Panc1 (cell line): ENCODE measurements at places on chromosomes 5 and 9.

DNA sequence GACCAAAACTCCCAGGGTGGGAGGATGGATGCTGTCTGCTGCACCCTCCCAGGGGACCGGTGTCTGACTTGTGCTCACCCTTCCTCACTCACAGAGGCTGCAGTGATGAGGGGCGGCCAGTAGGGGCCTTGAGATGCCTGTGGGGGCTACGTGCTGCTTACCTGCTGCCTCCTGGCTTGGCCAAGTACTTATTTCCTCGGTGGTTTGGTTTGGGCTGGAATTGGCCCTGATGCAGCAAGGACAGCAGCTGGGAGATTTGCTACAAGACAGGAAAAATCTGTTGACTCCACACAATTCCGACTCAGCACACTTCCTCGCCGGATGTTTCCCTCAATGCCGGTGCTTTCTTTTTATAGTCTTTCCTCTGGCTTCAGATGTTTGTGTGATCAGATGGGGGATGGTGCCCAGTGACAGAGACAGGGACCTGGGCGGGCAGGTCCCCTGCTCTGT lies 6.6 kb downstream of the PCDH12 start:
- no peak for DNase-seq

GRCh38 chr9:76827296-76828080 lies 63.2 kb downstream of the PCA3 start:
- no peak for DNase-seq

- no peak for DNase-seq
Observed at GRCh38 chr9:105908069-105908468, 213.7 kb downstream of the TMEM38B start.

DNA sequence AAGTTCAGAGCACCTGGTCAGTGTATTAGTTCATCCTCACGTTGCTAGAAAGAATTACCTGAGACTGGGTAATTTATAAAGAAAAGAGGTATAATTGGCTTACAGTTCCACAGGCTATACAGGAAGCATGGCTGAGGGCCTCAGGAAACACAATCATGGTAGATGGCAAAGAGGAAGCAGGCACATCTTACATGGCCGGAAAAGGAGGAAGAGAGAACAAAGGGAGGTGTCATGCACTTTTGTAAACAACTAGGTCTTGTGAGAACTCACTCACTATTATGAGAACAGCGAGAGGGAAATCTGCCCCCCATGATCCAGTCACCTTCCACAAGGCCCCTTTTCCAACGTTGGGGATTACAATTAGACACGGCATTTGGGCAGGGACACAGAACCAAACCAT lies 28.8 kb upstream of the CAVIN4 start:
- DNase-seq, result no peak

DNA sequence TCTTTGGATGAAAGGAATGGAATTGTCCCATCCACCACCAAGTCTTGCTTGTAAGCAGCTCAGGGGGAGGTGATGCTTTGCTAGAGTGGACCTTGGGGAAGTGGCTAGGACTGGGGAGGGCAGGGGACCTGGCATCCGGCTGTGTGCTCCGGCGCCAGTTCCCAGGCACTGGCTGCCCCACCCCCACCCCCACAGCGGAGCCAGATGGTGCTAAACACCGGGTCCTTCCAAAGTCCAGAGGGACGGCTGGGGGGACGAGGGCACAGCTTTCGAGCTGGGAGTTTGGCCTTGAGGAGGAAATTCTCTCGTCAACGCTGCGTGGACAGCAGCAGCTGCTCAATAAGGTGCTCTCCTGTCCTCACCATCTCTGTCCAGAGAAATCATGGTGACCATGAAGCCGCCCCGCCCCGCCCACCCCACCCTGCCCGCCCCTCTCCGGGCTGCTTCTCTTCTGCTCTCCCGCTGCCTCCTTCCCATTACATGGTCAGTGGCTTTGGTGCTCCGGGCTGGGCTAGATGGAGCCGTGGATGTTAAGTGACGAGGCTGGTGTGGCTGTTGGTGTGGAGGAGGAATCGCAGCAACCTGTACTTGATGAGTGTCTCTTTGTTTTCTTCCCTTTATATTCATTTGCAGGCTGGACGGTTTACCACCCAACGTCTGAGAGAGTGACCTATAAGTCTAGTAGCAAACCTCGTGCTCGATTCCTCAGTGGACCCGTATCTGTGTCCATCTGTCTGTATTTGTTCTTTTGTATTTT lies 115.7 kb downstream of the WNK2 start:
- no peak for DNase-seq

- no peak for DNase-seq
Observed at GRCh38 chr9:124105266-124105665, 93.7 kb downstream of the LHX2 start.

DNA sequence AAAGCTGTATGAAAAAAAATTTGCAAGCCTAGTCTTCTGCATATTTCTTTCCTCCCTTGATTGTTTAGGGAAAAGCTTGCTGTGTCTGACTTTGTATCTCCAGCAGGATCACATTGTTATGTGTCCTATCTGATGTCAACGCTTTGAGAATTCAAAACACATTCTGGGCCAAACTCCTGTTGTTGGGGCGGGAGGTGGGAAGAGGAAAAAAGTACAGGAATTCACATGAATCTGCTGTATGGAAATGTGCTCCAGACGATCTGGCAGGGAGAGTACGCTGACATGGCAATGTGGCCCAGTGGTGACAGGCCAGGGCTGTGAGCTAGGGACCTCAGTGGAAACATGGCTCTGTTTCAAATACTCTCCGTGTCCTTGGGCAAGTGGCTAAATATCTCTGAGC lies 87.4 kb upstream of the GNA14 start:
- DNase-seq, result no peak

DNA sequence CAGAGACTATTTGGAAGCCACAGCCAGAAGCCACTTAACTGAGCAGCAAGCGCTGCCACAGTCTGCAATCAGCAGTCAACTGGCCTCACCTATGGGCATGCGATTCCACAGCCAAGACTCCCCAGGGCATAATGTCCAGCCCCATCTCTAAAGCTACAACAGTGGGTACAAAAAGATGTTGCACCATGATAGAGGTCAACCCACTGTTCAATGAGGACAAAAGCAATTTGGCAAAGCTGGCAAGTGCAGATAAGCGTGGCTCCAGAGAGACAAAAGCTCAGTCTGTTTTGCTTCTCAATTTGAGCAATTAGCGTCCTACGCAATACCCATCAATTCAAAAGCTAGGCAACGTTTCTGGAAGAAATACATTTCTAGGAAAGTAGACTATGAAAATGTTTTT lies 3.2 kb downstream of the TAS2R1 start:
- no peak for DNase-seq

DNA sequence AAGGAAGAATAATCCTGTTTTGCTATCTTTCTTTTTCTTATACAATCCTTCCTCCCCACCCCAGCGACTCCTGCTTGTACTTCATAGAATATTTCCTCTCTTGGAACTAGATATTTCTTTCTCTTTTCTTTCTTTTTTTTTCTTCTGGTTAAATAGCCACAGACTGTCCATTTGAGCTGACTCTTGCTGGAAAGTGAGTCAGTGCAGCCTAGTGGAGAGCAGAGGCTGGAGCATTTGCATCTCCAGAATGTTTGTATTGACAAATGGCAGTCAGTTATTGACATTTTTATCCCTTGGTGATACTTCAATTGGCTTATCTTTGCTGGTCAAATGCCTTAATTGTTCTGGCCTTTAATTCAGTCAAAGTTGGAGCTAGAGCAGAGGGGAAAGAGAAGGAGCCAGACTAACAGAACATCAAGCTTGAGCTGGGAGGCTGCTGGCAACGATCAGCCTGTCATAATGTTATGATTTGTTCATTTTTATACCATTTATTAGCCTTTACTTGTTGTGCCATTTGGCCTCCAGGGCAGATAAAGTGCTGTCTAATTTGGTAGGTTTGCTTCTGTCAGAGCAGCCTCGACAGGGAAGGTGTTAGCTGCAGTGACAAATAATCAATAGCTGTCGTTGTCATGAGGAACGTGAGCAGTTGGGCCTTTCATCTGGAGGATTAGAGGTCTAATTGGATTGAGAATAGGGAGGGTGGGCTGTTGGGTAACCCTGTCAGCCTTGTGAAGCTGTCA lies 69.0 kb downstream of the INVS start:
- DNase-seq, result no peak

- no peak for DNase-seq
Observed at GRCh38 chr5:111972548-111972947, 215.6 kb upstream of the NREP start.

- DNase-seq, result no peak
Observed at GRCh38 chr5:83450183-83450966, 21.2 kb upstream of the VCAN start.

- DNase-seq, result no peak
Observed at GRCh38 chr9:125460883-125461635, 199.4 kb downstream of the GAPVD1 start.

DNA sequence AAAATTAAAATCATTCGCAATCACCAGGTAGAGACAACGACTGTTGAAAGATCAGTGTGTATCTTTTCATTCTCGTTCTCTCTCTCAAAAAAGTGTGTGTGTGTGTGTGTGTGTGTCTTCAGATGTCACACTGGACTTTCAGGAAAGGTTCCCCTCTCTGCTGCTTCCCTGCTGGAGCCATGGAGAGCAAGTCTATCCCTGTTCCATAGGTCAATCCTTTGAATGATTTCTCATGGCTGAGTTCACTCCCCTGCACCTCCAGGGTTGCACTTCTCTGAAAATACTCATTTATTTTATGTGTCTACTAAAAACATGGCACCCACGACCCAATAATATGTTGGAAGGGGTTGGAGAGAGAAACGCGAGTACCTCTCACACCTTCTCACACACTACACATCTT lies 28.2 kb downstream of the IRF1 start:
- DNase-seq, result no peak

GRCh38 chr9:136545965-136546696 lies at the start of gene NOTCH1:
TSS of gene NOTCH1 (minus strand) at chr9:136546048. CDS start at chr9:136545786, 262 bp downstream.
- no peak for DNase-seq
